Activated naive CD4-positive, alpha-beta T cell (primary cell): ENCODE measurements at places on chromosomes 12 and 14.

- DNase-seq = no peak
Measured at GRCh38 chr12:5503774-5504173, 71.9 kb downstream of the NTF3 start.

GRCh38 chr14:22920697-22921096 lies 1.7 kb upstream of the RBM23 start:
- DNase-seq = no peak

GRCh38 chr14:85254711-85255110 lies 275.2 kb upstream of the FLRT2 start:
- no peak for DNase-seq

GRCh38 chr12:108685469-108686260 lies 45.7 kb downstream of the CORO1C start:
- no peak for DNase-seq

DNA sequence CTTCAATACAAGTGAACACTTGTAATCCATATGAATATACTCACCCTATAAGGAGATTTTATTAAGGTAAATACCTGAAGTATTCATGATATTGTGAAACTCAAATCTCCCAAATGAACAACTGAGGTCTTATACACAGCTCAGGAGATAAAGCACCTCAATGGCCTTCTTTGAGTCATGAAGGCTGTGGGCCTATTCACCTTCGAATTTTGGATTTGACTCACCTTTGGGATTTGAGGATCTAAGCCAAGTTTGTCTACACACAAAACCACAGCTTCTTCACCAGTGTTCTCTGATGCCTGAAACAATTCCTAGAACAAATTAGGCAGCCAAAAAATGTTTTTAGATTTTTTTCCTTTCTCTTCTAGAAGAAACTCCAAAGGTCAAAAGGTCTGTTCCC lies 194.1 kb downstream of the NUAK1 start:
- no peak for DNase-seq

DNA sequence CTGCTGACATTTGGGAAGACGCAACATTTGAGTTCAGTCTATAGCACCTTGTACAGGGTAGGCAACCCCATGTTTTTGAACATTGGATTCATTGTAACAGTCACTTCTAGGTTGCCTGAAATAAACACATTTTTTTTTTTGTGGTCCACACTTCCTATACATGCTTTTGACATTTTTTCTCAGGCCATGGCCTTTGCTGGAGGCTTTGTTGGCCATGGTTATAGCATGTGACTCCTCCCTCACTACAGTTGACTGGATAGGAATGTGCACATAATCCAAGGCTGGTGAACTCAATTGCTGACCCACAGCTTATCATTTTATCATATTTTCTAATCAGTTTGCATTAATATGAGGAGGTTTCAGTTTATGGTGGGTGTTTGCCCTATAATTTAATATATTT lies 60.6 kb downstream of the TMEM117 start:
- DNase-seq = no peak

DNA sequence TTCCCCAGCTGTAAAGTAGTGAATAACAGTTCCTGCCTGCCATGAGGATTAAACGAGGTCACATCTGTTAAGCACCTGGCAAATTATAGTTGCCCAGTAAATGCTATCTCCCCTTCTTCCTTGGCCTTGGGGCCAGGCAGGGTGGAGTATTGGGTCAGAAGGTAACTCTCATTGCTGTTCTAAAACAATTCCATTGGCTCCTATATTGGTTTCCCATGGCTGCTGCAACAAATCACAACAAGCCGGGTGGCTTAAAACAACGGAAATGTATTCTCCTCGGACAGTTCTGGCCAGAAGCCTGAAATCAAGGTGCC lies 31.9 kb downstream of the MMAB start:
- no peak for DNase-seq

GRCh38 chr14:72013721-72014345 lies 81.6 kb downstream of the RGS6 start:
- no peak for DNase-seq

DNA sequence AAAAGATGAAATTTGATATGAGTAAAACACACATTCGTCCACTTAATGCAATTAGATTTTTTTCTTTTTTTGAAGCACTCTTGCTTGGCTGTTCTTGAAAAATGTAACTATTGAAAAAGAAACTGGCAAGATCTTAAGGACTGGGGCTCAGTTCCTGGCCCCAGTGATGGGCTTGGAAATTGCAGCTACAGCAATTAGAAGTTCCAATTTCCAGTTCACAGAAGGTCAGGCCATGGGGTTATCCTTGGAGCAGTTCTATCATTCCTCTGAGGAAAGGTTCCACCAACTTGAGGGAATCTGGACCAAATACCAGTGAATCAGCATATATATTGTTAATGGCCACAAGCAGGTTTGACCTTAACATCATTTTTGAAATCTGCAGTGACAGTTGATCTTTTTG lies 18.9 kb downstream of the IGF1 start:
- no peak for DNase-seq

- DNase-seq = no peak
Measured at GRCh38 chr14:99181241-99181640, 90.8 kb downstream of the BCL11B start.

DNA sequence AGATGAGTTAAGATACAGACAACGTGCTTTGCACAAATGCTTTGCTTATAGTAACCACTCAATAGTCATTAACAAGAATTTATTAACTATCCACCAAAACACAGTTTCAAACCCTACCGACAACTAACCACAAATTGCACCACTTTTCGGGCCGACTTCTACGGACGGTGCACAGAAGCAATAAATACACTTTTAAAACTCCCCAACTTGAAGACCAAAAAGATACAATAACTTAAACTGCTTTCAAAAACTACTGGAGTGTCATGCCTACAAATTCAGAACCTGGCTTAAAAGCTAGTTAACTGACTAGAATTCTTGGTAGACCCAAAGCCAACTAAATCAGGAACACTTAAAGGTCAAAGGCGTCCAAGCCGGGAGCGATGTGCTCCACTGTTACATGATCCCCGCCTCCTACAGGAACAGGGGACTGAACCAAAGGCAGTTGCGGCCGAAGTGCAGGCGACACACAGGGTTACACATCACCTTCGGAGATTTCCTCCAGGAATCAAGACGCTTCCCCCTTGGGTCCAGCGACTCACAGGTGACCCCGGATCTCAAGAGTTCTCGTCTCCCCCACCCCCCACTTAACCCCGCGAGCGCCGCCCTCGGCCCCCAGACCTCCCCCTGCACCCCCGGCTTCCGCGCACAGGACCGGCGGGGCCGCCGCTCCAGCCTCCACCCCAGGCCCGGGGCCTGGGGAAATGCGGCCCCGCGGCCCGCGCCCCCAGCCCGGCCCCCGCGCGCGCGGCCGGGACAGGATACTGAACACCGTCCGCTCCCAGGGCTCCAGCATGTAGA lies 507 bp downstream of the SPTSSA start:
- DNase-seq = no peak

DNA sequence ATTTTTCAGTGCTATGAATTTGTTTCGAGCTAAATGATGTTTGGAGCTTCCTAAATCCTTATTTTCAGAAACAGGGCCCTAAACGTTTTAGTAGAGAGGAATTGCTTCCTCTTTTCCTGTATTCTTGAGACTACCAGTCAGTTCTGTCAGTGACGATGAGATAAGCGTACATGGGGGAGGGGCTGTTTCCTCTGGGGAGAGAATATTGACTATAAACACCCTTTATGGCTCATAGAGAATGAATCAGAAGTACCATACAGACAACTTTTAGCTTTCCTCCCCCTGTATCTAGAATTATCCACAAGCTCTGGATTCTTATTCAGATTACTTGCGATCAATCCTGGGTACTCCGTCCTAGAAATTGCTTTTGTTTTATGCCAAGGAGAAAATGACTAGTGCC lies 5.1 kb downstream of the TBK1 start:
- no peak for DNase-seq

GRCh38 chr12:116259800-116260577 lies 17.5 kb downstream of the MED13L start:
- DNase-seq = no peak

DNA sequence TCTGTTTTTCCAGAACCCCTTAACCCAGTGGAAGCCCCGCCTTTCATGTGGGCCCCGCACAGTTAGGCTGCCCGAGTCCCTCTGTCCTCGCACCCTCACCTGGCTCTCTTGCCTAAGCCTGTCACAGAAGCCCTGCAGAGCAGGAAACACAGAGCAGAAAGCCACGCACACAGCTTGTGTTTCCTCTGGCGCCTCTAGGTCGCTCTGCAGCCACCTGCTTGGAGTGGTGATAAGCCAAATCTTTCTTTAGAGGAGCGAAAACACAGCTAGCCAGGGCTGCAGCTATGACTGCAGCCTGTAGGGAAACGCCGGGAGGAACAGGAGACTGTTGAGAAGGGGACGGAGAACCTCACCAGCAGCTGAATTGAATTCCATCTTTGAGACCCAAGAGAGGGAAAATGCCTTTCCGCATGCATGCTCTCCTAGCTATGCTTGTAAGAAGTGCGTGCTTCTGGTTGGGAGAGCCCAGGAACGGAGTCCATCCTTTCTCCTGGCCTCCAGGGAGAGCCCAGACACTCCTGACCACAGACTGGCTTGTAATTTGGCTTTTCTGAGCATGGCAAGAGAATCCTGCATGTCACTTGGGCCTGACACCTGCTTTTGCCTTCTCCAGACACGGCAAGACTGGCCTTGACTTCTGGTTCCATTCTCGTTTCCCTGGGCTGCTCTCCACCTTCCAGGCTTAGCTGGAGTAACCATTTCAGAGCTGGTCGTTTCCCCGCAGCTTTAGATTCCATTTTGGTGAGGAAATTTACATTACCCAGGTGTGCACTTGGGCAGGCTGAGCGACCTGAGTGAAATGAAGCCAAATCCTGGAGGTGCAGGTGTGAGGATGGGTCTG lies 301.6 kb downstream of the CACNA1C start:
- DNase-seq = no peak

DNA sequence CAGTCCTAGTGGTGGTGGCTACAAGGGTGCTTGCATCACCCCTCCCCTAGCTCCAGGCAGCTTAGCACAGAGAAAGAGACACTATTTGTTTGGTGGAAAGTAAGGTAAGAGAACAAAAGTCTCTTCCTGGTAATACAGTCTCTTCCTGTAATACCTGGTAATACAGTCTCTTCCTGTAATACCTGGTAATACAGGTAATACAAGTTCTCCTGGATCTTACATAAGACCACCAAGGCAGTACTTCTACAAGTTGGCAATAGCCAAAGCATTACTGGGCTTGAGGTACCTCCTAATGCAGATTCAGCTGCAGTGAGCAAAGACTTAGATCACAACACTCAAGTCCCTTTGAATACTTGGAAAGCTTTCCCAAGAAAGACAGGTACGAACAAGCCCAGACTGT lies 77.0 kb downstream of the CATSPERB start:
- DNase-seq = no peak

DNA sequence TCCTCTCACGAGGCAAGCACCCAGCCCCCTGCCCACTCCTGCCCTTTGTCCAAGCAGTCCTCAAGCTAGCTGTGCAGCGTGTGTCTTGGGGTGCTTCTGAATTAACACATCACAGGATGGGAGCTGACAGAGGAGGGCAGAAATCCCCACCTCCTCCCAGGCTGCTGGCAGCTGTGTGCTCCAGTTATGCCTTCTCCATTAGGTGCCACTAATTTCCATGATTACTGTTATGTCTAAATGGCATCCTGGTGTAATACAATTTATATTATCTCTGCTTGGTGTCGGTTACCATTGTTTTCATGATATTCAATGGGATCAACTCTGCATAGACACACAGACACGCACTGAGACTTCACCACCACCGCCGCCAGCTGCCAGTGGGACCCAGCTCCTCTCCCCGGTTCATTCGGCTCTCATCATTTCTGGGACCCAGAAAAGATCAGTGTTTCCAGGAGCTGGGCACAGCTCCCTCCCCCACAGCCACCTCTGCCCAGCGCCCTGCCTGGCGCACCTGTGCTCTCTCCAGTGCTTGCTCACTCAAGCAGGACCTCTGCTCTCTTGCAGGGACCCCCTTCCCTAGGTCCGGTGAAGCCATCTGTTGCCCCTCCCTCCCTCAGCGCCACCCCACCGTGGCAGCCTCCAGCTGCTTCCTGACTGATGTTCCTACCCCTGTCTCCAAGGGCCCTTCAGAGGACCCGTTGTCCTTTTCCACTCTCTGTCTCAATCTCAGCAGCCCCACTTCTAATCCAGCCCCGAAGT lies 167.5 kb upstream of the FKBP4 start:
- no peak for DNase-seq

GRCh38 chr12:111024205-111024801 lies 103.9 kb upstream of the MYL2 start:
- no peak for DNase-seq

DNA sequence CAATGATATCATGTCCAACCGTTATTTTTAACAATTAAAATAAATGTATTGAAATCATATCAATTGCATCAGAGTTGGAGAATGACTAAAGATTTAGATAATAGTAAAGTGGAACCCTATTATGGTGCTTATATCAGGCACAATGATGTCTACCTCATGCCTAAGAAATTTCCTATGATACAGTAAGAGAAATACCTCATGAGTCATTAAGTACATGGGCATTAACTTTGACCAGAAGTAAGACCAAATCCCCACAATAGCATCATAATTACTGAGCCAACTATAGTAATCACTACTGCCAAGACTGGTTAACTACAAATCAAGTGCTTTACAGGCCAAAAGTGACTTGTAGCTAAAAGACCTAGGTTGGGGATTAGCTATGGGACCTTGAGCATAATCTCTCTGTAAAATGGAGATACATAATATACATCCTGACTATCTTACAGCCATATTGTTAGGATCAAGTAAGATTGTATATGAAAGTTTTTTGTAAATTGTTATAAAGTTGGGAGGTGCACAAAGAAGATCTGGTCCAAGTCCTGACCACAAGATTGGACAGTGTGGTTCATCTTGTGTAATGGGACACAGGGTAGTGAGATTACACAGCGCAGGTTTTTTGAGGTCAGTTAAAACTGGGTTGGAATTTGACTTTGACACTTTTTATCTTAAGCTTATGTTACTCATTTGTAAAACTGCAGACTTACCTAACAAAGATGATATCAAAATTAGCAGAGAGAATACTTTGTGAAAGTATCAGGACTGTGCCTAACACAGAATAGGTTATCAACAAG lies 60.5 kb downstream of the ERGIC2 start:
- DNase-seq = no peak

GRCh38 chr12:31922341-31923062 lies 36.7 kb upstream of the RESF1 start:
- no peak for DNase-seq

DNA sequence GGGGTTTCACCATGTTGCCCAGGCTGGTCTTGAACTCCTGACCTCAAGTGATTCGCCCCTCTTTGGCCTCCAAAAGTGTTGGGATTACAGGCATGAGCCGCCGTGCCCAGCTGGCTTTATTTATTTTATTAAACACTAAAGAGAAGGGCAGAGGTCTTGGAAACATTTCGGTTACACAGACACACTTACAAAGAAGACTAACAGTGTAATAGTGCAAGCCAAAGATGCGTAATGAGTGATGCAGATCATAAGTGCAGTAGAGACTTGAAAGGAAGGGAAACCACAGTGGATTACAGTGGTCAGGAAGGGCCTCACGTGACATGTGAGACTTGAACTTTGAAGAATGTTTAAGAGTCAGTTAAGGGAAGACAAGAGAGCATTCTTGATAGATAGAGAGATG lies 33.9 kb upstream of the CDK17 start:
- DNase-seq = no peak

DNA sequence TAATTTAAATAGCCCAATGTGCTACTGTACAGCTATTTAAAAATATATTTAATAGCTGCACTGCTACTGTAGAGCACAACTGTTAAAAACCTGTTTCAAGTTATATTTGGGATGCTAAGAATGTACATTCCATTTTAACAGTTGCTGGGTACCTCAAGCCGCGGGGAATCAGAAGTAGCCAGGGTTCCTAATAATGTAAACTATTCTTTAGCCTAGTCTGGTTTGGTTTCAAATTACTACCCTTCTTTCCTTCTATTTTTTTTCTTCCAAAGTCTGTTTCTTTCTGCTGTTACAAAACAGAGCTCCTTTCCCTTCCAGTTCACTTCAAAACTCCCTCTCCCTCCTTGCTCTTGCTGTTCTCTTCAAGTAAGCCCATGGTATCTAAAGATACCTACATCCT lies 21.3 kb downstream of the SCAF11 start:
- no peak for DNase-seq
